Left ventricle myocardium superior (tissue), 1 donor: ENCODE measurements at places on chromosomes 3 and 15. TPM values are rescaled to one million over a fixed set of nuclear protein-coding genes. Genes with fewer than 3 reads are reported as not detected.

CHRFAM7A gene
- total RNA-seq, result 1.3 TPM

DNA sequence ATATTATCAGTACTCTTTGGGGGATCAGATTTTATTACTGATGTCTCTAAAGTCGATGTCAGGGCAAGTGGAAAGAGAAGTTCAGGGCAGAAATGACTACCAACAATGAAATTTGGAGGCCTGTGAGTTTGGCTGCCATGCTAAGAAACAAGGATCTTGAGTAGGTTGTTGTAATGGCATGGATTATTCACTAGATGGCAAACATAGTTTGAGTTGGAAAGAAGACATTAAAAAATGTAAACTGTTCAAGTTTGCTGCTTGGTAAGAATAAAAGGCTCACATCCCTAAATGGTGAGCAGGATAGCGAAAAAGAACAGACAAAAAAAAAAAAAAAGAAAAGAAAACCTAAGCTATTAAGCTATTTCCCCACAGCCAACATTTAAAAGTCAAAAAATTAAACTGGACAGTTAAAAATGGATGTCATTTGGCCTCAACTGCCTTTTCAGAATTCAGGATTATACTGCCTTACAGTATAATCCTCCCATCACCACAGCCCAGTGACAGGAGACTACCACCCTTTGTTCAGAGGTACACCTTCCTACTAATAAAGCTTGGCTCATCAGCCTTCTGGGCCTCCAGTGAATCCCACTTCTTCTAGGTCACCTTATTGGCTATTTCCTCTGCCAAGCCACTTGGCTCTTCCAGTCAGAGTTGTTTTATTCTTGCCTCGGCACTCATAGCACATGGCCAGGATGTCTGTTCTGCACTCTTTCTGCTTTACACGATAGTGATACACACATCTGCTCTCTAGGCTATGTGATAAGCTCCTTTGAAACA is 163.7 kb downstream of the PLD1 start:
- DNase-seq, result no peak

GRCh38 chr3:30602946-30603345 is 3.5 kb upstream of the TGFBR2 start:
- DNase-seq, result no peak

GRCh38 chr15:43281926-43282602 is 15.3 kb upstream of the TGM5 start:
- DNase-seq, result no peak

- no peak for DNase-seq
Observed at GRCh38 chr3:119240101-119240590, 532 bp downstream of the B4GALT4 start.

DNA sequence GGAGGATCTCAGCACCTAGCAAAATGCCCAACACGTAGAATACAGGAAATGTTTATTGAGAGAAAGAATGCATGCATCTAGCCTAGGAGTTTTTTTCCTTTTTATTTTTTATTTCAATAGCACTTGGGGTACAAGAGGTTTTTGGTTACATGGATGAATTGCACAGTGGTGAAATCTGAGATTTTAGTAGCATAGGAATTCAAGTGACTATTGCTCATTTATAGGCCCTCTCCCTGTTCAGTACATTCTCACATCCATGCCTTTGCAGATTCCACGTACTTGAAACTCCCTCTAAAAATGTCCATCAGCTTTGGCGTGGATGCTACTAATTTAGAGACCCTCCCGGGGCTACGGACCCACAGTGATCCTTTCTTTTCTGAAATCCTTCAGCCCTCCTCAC is 61.7 kb upstream of the PIAS1 start:
- no peak for DNase-seq

- no peak for DNase-seq
Observed at GRCh38 chr3:99645277-99646106, 7.1 kb downstream of the COL8A1 start.

DNA sequence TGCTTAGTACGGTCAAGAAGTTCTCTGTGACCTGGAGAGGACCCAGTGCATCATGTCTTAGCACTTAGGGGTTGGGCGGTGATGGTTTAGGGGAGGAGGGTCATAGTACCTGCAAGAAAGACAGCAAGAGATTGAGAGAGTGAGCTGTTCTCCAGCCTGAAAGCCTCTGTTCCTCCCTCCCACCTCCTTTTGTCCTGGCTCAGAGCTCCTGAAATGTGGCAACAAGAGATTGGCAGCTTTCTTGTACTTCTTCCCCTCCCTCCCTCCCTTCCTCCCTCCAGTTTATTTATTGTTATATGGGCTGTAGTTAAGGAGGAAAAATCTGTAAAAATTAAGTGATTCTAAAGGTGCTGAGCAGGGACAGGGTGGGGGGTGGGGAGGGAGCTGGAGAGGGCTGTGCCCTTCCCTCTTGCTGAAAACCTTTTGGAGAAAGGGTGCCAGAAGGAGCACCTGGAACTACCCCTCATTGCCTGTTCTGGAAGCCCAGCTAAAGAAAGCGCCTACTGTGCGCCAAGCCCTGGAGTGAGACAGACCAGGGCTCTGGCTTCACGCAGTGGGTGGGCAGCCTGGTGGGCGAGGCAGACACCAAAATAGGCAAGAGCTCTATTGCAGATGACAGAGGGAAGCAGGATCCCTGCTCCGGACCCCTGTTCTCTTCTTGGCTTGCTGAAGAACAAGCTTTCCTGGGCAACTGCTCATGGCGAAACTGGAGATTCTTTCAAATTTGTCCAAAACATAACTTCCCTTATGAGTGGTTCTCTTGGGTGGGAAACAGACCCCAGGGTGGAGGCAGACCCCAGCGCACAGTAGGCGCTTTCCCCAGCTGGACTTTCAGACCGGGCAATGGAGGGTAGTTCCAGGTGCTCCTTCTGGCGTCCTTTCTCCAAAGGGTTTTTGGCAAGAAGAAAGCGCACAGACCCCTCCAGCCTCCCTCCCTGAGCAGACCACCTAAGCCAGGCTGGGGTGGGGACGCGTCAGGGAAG is 35.6 kb downstream of the LINGO1 start:
- no peak for DNase-seq

DNA sequence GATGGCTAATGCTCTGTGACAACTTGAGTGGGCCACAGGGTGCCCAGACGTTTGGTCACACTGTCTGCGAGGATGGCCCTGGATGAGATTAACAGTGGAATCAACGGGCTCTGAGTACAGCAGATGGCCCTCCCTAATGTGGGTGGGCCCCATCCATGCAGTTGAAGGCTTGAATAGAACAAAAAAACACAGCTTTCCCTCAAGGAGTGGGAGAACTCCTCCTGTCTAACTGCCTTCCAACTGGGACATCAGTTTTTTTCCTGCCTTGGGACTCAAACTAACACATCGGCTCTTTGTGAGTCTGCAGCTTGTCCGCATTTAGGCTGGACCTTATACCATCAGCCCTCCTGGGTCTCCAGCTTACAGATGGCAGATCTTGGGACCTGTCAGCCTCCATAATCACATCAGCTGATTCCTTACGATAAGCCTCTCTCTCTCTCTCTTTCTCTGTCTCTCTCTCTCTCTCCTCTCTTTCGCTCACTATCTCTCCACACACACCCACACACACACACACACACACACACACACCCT is 20.8 kb downstream of the FAM174B start:
- no peak for DNase-seq

DNA sequence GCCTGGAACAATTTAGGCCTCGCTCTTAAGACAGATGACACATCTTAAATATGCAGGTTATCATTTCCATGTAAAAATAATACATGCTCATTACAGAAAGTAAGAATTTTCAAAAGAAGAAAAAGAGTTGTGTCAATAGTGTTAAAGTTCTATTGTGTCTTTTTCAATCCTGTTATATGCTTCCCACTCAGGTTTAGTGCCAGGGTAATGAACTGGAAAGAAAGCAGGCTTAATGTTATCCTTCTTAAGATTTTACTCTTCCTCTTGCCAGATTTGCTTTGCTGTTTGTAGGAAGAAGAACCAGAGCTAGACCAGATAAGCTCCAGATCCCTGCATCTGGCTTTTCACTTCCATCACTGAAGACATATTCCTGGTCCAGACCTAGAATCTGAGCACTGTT is 128.6 kb downstream of the TPRG1 start:
- DNase-seq, result no peak

- DNase-seq, result no peak
Observed at GRCh38 chr15:90019611-90020010, 18.5 kb downstream of the ZNF710 start.
